ENCODE measurements at places on chromosomes 16 and 17.

DNA sequence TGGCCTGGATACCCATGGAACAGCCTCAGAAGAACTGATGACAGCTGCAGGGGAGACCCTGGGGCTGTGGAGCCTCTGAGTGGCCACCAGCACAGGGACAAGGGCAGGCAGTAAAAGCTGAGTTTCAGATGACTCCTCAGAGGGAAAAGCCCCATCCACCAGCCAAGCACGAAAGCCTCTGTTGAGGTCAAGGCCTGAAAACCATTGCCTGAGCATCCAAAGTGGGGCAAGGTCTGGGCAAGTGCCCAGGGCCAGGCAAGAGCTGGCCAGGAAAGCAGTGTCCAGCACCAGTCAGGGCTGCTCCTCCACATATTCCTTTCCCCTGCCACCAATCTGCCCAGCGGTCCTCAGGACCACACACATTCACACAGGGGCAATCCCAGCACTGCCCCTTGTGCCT lies 16.4 kb downstream of the ATP6V0D1 start:
- DNase-seq = no peak

DNA sequence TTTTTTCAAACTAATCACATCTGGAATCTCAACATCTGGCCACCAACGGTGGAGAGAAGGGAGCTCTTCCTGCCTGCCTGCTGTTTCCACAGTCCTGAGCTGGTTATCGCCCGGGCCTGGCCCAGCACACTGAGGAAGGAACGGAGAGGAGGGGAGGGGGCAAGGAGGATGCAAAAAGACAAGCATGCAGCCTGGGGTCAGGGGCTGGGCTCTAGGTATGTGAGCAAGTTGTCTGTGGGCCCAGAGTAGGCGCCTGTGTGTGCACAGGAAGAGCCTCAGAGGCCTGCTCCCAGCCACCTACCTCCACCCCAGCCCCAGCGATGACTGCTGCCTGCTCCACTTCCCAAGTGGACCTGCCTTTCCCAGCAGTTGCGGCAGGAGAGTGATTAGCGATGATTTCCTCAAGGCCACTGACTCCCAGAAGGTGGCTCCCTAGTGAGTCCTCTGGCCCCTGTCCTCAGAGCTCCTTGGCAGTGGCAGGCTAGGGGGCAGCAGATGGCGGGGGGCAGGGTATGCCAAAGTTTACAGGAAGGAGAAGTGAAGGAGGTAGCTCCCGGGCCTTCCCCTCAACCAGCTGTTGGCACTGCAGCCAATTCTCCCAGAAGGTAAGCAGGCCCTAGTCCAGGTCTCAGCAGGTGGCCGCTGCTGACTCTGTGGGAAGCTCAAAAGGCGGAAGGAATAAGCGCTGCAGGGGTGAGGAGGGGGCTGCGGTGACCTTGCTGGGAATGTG lies 27.0 kb upstream of the RASD1 start:
- DNase-seq = no peak

DNA sequence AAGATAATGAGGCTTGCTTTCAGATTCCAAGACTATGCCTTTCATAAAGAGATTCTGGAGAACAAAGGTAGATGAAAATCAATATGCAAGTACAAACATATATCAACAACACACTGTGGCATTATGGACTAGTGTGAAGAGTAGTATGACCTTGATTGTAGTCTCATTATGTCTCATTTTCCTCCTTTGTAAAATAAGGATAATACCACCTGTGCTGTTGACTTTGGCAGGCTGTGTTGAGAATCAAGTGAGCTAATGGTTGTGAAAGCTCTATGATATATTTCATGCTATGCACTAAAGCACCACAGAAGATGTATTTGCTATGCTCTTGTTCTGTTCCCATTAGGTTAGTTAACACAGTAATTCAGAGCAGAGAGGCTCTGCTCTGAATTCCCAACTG lies 78.5 kb upstream of the NACA2 start:
- DNase-seq = peak; percentile 68

GRCh38 chr17:31856750-31857149 lies 2.3 kb downstream of the COPRS start:
- DNase-seq = no peak

- no peak for DNase-seq
Observed at GRCh38 chr16:85207357-85207921, 95.2 kb upstream of the CIBAR2 start.

DNA sequence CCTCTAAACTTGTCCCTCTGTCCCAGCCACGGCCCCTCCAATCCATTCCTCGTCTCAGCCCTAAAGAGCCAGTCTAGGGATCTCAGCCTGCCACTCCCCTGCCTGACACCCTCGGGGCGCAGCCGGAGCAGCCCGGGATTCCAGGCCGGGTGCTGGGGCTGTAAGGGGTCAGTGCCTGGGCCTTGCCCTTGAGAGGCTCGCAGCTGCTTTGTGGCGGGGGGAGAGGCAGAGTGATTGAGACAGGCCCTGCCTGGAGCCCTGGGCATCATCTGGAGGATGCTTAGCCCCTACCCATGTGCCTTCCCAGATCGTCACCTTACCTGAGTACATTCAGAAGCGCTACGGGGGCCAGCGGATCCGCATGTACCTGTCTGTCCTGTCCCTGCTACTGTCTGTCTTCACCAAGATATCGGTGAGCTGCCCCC lies 8.3 kb downstream of the SLC5A10 start:
- no peak for DNase-seq

GRCh38 chr16:88755745-88756443 lies 29.1 kb downstream of the PIEZO1 start:
- DNase-seq = no peak
